GM12878 (cell line): ENCODE measurements at places on chromosomes 4 and X. TPM values are rescaled to one million over a fixed set of nuclear protein-coding genes. Genes with fewer than 3 reads are reported as not detected.

GRCh38 chrX:40468033-40468846, 112.5 kb upstream of the ATP6AP2 start:
- H3K4me3 ChIP-seq = no peak overlapping the region
- H3K27me3 ChIP-seq = no peaks in the 10 kb centered on the region
- no peak overlapping the region for H3K27ac ChIP-seq
- peaks cover under 1% of the 10 kb centered on the region; the same call in 1 of the 2 replicates for H3K4me1 ChIP-seq

DNA sequence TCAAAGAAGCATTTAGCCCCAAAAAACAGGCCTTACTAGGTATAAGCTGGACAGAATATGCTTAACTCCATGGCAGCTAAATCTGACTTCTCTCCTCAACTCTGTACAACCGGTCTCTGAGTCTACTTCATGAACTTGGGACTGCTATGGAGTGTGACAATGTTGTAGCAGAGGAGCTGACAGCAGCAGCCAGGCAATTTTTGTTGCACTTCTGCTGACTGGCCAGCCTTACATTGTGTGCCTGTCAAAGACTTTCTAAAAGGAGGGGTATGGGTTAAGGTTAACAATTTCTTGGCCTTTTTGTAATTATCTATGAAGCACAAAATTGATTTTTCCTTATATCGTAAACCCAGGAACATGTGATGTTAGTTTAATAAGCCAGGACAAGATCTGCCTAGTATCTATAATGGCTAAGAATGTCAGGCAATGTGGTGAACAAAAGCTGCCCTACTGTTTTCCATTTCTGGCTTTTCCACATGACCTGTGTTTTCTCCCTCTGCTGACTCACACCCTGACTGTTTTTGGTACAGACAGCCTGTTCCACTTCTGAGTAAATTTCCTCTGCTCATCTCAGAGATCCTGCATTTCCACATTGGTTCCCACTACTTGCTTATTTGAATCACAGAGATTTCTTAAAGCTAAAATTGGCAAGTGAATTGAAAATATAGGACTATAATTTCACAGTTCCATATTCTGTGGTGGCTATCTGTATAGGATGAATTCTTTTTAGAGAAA, 9.3 kb downstream of the NOX1 start:
- DNase-seq = no peak
- H3K27ac ChIP-seq = no peak overlapping the region
- no peaks in the 10 kb centered on the region for H3K36me3 ChIP-seq
- H3K4me1 ChIP-seq = no peaks in the 10 kb centered on the region

DNA sequence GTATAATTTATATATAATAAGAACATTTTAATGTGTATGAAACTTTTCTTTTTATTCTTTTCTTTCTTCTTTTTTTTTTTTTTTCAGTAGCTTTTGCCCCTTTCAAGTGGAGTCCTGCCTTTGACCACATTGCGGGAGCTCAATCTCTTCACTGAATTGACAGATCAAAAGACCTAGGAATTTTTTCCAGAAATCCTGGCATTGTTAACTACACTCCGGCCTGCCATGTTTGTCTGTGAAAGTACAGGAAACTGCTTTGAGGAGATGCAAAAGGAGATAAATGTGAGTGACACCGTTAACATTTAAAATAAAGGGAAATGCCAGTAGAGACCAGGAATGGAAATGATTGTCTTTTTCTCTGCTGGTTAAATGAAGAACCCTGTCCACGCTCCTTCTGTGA, 159.3 kb upstream of the VCX3A start:
- no peaks in the 10 kb centered on the region for H3K36me3 ChIP-seq
- no peaks in the 10 kb centered on the region for H3K4me1 ChIP-seq
- H3K27ac ChIP-seq = no peak overlapping the region
- no peaks in the 10 kb centered on the region for H3K27me3 ChIP-seq

The MSMO1 gene
- 63.6 and 67.6 TPM in 2 replicates for total RNA-seq

The TMPRSS11B gene
- not detected in 2 replicates for total RNA-seq

DNA sequence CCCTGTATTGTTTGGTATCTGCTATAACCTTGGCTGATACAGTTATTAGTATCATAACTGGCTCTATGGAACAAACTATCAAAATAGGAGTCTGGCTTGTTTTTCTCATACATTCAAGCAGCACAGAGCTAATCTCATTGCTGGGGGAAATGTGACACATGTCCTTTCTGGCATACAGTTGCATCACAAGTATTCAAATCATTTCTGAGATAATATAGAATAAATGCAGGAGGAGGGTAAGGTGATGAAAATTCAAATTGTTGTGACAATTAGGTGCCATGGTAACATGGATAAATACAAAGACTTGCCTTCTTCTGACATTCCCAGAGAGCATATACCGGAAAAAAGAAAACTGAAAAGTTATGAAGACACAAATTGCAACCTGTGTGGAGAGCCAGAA, 2706.8 kb downstream of the ARAP2 start:
- no peak for DNase-seq
- no peak overlapping the region for H3K4me3 ChIP-seq
- no peaks in the 10 kb centered on the region for H3K27me3 ChIP-seq
- H3K27ac ChIP-seq = no peak overlapping the region
- no peaks in the 10 kb centered on the region for H3K4me1 ChIP-seq

- H3K4me3 ChIP-seq = no peak overlapping the region
- no peaks in the 10 kb centered on the region for H3K27me3 ChIP-seq
- H3K27ac ChIP-seq = no peak overlapping the region
- DNase-seq = no peak
- no peaks in the 10 kb centered on the region for H3K36me3 ChIP-seq
These were observed 13.4 kb upstream of the FGD1 start for GRCh38 chrX:54509400-54509799.

The PIM2 gene
- 29.6 and 30.4 TPM in 2 replicates for total RNA-seq
